ENCODE measurements at places on chromosomes 5 and 9. TPM values are rescaled to one million over a fixed set of nuclear protein-coding genes. Genes with fewer than 3 reads are reported as not detected.

DNA sequence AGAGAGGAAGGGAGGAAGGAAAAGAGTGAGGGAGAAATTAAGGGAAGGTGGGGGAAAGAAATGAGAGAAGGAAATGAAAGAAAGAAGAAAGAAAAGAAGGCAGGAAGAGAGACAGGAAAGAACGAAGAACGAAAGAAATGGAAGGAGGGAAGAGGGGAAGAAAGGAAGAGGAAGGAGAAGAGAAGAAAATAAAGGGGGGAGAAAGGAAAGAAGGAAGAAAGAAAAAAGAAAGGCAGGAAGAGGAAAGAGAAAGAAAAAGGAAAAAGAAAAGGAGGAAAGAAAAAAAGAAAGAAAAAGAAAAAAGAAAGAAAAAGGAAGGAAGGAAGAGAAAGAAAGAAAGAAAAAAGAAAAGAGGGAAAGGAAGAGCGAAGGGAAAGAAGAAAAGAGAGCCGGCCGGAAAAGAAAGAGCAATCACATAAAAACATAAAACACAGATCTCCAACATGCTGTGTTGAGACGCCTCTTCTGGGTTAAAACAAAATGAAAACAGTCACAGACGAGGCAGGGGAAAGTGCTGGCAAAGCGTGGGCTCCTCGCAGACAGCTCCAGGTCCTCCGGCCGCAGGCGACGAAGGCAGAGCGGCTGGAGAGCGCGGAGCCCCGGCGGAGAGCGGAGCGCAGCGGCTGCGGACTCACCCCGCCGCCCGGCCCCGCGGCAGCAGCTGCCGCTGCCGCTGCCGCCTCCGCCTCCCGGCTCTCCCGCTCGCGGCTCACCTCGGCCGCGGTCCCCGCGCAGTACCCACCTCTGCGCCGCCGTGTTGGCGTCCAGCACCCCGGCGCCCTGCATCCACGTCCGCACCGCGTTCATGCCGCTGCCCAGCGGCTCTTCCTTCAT lies 896 bp downstream of the EBF1 start:
- no peak for DNase-seq

- no peak for DNase-seq
Observed at GRCh38 chr5:179486596-179487051, 63.7 kb upstream of the RUFY1 start.

The SPINK1 gene
- total RNA-seq: 1.8 TPM

The OLFM1 gene
- total RNA-seq: 8.6 TPM

The TRIM52 gene
- 9.1 TPM for total RNA-seq

GRCh38 chr5:132557478-132558172 lies 848 bp downstream of the RAD50 start:
- no peak for DNase-seq

The FLT4 gene
- total RNA-seq: 5.8 TPM

- no peak for DNase-seq
Observed at GRCh38 chr5:154477382-154478223, 424 bp downstream of the HAND1 start.

The SELENOP gene
- 149 TPM for total RNA-seq

The SPINK9 gene
- total RNA-seq: not detected

DNA sequence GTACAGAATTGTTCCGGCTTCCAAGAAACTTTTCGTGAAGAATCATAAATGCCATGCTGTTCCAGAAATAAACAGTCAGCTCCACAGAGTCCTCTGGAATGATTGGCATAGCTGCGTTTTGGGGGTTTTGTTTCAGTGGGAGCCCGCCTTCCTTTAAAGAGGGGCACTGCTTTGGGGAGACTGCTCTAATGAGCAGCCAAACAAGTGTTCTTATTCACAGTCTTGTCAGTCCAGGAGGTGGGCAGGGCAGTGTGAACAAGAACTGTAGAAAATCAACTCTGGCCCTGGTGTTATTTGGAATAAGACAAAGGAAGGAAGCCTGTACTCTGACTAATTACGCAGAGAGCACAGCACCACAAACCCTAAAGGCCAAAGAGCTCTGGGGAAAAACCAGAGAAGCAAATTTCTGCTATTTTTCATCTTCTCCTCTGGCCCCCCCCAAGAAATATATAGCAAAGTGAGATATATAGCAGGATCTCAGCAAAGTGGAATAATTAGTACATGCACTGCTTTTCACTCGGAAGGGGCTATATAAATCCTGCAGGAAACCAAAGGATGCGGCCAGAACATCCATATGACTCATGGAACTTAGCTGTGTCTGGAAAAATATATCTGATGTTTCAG lies 92.9 kb downstream of the GLDC start:
- DNase-seq: no peak

The MYORG gene
- total RNA-seq: 9.7 TPM

The GARIN3 gene
- total RNA-seq: not detected

- DNase-seq: no peak
Observed at GRCh38 chr5:161027763-161028162, 175.8 kb upstream of the ATP10B start.

DNA sequence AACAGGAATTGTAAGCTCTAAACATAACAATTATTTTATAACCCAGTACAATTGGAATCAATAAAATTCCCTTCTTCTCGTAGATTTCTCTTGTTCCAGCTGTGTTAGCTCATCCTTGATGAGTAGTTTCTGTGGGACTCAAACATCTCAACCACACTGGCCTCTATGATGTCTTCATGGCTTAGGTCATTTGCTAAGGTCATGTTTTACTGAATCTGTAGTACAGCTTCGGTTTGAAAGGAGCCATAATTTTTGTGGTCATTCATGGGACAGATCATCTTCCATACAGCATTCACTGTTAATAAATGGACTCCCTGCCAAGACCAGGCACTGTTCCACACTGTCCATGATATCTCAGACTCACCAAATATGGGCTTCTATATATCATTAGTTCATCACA lies 369.0 kb upstream of the RFX3 start:
- no peak for DNase-seq

The CCDC192 gene
- total RNA-seq: not detected

The FAM221B gene
- not detected for total RNA-seq

DNA sequence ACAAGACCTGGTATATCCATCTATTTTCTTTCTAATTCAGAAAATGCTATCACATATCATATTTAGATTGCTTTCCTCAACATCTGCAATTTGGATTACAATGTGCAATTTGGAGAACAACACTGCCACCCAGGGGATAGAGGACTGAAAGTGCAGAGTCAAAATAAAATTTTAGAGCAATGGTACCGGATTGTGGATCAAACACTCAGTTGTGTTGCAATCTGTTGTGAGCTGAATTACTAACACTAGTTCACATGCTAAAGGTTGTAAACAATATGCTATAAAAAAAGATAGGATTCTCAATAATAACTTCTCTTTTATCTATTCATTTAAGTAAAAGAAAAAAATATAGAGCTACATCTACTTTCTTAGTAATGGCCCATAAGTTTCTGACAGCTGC lies 11.9 kb upstream of the SRFBP1 start:
- DNase-seq: no peak

- no peak for DNase-seq
Observed at GRCh38 chr9:72362118-72362531, 2.9 kb downstream of the ZFAND5 start.

The IRGM gene
- not detected for total RNA-seq

DNA sequence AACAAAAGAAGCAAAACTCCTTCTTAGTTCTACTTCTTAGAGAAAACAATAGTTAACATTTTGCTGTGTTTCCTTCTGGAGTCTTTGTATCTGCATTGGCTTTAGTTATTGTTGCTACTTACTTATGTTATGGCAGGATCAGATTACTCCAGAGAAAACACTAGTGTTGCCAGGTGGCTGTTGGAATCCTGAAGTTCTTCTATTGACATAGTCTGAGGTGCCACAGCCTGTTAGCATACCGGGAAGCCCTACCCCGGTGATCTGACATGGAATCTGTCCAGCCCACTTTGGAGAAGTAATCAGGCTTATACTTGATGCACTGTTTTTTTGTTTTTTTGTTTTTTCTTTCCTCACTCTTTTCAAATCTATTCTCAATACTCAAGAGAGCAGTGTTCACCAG lies 68.5 kb upstream of the CEP78 start:
- DNase-seq: no peak
